ENCODE measurements at places on chromosomes 1 and 21.

GRCh38 chr1:20207546-20207945 lies 21.2 kb upstream of the PLA2G2C start:
- DNase-seq, result no peak

GRCh38 chr21:46299167-46299566 lies 13.0 kb downstream of the YBEY start:
- DNase-seq, result no peak

DNA sequence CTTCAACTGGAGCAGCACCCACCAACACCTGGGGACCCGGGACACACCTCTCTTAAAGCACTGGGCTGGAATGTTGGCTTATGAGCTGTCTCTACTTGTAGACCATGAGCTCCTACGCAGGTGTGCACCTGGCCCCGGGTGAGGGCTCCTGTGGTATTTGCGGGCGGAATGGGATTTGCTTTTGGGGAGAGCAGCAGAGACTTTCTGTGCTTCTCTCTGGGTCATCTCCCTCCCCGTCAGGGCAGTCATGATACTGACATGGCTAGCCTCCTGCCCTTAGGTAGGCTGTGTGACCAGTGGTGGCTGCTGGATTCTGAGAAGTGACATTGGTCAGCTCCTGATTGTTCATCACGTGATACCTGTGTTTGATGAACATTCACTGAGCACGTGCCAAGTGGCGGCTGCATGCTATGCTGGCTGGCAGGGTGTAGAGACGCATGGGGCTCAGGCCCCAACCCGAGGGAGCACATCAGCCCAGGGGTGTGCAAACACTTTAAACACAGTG lies 9.0 kb upstream of the ZBTB21 start:
- DNase-seq, result no peak

DNA sequence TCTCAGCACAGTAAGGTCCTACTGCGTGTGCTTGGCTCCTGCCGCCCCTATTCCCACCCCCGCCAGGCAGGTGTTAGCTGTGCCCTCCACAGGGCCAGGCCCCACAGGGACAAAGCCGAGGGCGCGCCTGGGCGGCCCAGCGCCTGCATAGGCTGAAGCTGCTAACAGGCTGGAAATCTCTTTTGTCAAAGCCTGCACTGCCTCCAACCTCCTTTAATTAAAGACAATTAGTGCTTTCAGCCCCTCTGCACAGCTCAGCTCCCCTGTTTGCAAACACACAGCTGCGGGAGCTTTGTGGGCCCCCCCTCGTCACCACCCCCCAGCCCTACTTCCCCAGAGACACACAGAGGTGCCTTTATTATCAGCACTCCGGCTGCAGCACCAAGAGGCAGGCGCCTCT lies 95.9 kb downstream of the EPHB2 start:
- DNase-seq, result peak; percentile 86

DNA sequence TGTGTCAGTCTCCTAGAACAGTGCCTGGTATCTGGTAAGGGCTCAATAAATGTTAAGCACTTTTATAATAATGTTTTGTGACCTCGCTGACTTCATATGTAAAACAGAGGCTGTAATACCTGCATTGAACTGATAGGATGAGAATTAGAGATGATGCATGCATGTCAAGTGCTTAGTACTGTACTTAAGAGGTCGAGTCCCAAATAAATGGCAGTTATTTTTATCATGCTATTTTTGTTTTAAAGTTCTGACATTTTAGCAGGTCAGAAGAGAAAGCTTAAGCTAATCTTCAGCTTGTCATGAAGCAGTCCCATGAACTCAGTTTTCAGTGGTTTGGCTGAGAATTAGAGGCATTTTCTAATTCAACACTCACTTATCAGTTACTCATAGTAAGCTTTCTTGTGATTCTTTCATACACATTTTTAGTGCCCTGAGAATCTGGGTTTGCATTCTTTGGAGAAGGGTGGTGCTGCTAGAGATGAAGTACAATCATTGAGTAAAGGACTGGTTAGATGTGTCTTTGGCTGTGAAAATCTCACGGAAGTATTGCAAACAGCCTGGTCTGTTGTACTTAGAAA lies 75.7 kb upstream of the RAVER2 start:
- DNase-seq, result no peak

DNA sequence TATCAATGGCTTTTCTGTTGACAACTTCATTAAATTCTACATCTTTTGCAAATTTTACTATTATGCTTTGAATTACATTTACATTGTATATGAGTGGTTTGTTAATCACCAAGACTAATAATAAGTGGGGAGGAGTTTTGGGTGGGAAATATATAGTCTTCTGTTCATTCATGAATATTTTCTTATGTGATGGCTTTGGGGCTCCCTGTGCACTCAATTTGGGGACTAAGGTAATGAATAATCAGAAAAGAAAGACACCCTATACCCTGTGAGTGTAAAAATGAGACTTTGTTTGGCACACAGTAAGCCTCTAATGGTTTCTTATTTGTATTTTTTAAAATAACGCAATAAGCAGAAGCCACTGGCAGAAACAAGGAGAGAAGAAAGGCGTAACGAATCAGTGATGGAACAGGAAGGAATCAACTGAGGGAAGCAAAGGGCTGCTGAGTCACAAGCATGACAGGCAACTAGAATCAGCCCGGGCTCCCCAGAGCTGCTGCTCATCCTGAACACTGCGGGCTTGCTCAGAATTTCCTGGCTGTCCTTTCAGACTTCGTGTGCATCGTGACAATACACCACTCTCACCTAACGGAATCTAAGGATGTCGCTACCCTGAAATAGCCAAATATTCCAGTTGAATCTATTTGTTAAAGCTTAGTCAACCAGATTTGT lies 20.8 kb upstream of the RGS2 start:
- DNase-seq, result no peak

DNA sequence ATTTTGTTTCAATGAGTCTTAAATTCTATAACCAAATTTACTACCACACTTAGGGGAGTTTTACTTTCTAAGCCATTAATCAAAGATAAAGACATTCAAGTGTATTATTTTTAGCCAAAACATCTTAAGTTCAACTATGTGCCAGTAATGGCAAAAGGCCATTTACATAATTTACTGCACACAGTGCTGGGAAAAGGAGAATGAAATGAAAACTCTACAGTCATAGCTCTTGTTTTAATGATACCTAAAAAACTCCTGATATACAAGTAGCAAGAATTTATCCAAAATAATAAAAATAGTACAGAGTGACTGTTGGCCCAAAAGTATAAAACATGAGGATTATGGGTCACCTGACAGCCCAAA lies 42.4 kb upstream of the C1orf198 start:
- DNase-seq, result no peak

DNA sequence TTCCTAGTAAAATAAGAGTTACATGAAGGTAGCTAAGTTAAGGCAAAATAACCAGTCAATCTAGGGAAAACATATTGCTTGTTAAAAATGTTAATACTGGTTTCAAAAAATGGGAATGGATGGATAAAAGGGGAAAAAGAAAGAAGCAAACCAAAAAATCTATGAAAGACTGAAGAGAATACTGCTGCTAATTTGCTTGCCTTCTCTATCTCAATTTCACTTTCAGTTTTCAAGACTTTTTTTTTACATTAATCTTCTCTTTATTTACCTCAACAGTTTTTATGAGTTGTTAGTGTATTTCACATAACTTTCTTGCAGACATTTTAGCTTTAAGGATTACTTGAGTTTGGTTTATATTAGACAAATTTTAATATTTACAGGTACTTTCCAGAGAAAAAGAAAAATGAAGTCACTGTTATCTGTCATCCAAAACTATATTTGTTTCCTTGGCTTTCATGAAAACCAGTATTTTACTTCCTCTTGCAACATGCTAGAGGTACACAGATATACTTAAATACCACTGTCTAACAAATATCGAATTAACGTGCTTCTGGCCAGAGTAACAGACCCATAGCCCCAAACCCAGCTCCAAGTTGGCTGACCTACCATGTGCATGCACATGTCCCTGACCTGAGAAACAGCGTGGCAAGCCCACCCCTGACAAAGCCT lies 70.7 kb downstream of the COL24A1 start:
- no peak for DNase-seq

GRCh38 chr1:46645815-46646214 lies 22.3 kb downstream of the ATPAF1 start:
- no peak for DNase-seq

- no peak for DNase-seq
Measured at GRCh38 chr1:111961016-111961415, 28.5 kb downstream of the KCND3 start.

DNA sequence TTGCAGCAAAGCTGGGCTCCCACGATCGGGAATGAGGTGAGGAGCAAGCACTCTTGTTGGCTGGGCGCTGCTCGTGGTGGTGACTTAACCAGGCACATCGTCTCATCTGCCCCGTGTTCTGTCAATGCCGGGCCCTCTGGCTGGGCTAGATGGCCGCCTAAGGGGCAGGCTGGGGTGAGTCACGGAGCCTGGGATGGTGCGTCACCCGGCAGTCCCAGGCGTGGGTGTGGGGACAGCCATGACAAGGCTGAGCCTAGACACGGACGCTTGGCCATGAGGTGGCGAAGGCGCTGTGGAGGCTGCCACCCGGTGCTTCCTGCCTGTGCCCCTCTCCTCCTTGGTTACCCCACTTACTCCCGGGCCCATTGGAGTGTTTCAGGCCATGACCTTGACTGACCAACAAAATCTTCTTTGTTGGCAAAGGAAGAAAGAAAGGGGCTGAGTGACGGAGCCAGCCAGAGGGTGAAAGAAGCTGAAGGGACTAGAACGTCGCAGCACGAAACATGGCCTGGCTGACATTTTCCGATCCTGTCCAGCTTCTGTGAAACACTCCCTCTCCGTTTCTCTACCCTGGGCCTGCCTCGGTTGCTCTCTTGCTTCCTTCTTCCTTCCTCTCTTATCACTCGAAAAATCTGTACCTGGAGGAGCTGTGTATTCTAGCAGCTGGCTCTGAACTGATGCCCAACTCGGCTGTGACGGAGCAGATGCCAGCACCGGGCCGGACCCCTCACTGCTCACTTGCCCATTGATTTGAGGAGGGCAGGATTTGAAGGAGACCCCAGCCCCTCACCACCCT lies 596 bp downstream of the CD247 start:
- DNase-seq, result no peak

GRCh38 chr1:149917571-149918144 lies at the start of gene SV2A:
SV2A (minus strand) TSS chr1:149917844; CDS start chr1:149913840, 4,004 bp downstream.
- peak; percentile 88 for DNase-seq

GRCh38 chr1:200359610-200360163 lies 50.1 kb downstream of the ZNF281 start:
- DNase-seq, result no peak

DNA sequence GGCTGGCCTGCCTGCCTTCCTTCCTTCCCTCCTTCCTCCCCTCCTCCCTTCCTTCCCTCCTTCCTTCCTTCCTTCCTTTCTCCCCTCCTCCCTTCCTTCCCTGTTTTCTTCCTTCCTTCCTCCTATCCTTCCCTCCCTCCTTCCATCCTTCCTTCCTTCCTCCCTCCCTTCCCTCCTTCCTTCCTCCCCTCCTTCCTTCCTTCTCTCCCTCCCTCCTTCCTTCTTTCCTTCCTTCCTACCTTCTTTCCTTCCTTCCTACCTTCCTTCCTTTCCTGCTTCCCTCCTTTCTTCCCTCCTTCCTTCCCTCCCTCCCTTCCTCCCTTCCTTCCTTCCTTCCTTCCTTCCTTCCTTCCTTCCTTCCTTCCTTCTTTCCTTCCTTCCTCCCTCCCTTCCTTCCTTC lies 70.1 kb upstream of the PTGFR start:
- DNase-seq, result no peak

DNA sequence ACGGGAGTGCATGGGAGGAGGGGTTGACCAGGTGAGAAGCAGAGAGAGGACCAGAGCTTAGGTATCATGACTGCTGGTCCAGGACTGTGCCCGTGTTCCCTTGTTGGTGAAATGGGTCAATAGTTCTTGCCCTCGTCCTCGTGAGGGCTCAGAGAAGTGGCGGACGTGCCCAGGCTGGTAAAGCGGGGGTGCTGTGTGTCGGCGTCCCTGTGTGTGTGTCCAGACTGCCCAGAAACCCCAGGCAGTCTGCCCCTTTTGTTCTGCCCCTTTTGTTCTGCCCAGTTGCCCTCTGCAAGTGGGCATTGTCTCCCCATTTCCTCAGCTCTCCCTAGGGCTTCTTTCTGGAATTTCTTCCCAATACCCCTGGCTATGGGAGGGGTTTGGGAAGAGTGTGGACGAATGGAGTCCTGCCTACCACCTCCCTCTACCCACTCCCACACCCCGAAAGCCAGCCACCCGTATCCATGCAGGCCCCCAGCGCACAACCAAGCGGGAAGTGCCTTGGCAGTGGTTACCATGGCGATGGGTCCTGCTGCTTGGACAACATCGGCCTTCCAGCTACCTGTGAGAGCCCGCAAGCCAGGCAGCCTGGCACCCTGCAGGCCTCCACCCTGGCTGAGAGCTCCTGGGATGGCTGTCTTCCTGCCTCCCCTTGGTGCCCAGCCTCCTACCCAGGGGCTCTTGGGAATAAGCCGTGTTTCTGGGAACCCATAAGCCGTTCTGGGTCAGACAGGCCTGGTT lies 34.7 kb downstream of the ACOT11 start:
- peak; percentile 70 for DNase-seq

- DNase-seq, result no peak
Measured at GRCh38 chr21:33046455-33046854, 20.7 kb downstream of the OLIG2 start.

GRCh38 chr1:228402641-228403025 lies 4.0 kb downstream of the TRIM11 start:
- no peak for DNase-seq

DNA sequence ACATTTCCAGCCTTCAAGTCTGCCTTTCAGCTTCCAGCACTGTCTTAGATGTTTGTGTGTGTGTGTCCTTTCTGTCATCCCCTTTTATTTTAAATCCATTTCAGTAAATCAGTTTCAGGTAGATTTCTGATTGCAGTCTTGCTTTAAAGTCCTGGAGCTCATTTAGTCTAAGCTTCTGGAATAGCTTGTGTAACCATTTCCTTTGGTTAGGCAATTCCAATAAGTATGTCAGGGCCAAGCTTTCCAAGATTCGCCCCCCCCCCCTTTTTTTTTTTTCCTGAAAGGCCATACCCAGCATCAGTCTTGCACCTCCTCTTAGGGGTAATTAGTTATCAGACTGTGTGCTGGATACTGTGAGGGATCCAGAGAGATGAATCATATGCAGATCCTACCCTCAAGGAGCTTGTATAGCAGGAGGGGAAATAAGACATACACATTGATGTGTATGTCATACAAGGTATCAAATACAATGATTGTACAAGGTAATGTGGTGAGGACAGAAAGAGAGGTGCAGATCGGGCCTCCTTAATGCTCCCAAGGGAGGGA lies 41.3 kb downstream of the NFYC start:
- no peak for DNase-seq

DNA sequence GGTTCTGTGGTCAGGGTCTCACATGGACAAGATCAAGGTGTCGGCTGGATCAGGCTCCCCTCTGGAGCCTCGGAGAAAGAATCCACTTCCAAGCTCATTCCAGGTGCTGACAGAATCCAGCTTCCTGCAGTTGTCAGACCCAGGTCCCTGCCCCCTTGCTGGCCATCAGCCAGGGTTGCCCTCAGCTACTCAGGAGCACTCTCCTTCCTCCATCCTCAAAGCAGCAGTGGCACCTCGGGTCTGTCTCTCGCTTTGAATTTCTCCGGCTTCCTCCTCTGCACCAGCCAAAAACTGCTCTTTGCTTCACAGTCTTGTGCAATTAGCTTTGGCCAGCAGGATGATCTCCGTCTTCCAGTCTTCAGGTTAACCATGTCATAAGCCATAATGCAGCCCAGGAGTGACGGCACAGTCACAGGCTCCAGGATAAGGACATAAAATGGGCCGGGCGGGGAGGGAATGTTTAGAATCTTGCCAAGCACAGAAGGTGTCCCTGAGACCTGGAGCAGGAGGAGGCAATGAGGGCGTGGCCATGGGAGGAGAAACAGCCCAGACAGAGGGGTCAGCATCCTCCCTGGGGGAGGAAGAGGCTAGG lies 79.4 kb upstream of the SLC25A33 start:
- DNase-seq, result no peak

GRCh38 chr1:228793032-228793431 lies 57.8 kb downstream of the RHOU start:
- DNase-seq, result no peak

GRCh38 chr21:46127239-46128105 lies 27.9 kb downstream of the FTCD start:
- no peak for DNase-seq
